ENCODE measurements at places on chromosomes 6 and 20.

- no peak for DNase-seq
Measured at GRCh38 chr6:160960839-160961238, 30.7 kb upstream of the MAP3K4 start.

- no peak for DNase-seq
Measured at GRCh38 chr20:53154540-53154939, 182.4 kb downstream of the TSHZ2 start.

- no peak for DNase-seq
Measured at GRCh38 chr20:8860011-8860495, 208.8 kb upstream of the PLCB4 start.

- no peak for DNase-seq
Measured at GRCh38 chr6:80245043-80245442, 138.6 kb downstream of the BCKDHB start.

- DNase-seq: no peak
Measured at GRCh38 chr6:14288910-14289309, 171.3 kb downstream of the CD83 start.
